Stimulated activated CD4-positive, alpha-beta T cell treated with anti-CD3 and anti-CD28 coated beads, Interleukin-15, amount 100 ng/mL, for 48 hours (primary cell): ENCODE measurements at places on chromosomes 7 and 10.
A peak's percentile ranks its signal among the peaks of the same experiment; 100 is the strongest.

DNA sequence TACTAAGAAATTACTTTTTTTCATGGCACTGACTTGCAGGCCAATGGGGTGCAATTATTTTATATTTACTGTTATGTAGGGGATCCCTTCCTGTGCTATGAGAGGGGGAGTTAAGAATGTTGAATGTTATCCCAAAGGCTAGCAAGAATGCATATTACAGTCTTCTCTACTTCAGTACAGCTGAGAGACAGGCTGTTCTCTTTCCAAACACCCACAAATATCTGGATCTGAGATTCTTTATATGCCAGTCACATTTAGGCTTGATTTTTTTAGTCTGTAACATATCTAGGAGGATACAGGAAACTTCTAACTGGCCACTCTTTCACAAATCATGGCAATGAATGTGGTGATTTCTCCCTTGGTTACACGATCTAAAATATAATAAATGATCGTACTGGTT is 266.4 kb upstream of the FZD8 start:
- DNase-seq: no peak

DNA sequence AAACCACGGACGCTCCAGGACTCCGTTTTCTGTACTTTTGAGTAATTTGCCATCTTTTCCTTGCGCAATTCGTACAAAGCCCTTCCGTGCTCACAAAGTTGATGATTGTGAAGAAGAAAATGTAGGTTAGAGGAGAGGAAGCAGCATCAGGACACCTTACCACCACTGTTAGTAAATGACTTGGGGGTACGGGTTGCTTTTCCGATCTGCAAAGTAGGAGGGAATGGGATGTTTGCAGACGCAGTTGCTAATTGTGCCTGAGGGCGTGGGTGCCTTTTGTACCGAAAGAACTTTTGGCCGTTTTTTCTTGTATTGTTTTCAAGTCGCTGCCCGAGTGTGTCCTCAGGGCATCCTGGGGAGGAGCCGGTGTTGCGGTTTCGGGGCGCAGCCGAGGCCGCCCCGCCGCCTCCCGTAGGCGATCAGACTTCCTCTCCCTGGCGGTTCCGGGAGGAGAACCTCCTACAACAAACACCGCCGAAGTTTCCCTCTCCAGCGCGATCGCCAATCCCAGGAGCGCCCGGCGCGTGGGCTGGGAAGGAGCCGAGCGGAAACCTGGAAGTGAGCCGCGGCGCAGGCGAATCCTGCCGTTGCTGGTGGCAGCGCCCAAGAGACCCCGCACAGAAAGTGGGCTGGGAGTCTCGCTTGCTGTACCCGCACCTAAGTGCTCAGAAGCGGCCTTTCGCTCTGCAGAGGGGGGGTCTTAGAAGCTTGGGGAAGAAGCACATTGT is 1.0 kb downstream of the PRR15 start:
- no peak for DNase-seq

DNA sequence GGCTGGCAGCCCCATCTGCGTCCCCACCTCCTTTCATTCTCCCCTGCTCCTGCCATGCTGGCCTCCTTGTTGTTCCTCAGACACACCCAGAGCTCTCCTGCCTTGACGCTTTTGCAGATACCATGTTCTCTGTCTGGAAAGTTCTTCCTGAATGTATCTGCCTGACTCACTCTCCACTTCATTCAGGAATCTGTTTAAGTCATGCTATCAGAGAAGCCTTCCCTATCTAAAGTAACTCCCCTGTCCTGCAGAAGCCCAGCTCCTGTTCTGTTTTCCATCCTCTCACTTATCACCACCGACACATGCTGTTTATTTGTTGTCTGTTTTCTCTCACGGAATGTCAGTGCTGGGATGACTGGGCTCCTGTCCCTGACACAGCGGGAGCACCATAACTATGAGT is 82.0 kb downstream of the AFAP1L2 start:
- DNase-seq: no peak

GRCh38 chr7:24730018-24730369 is 27.3 kb downstream of the GSDME start:
- no peak for DNase-seq

- DNase-seq: no peak
Observed at GRCh38 chr7:30466266-30466665, 12.3 kb downstream of the NOD1 start.

DNA sequence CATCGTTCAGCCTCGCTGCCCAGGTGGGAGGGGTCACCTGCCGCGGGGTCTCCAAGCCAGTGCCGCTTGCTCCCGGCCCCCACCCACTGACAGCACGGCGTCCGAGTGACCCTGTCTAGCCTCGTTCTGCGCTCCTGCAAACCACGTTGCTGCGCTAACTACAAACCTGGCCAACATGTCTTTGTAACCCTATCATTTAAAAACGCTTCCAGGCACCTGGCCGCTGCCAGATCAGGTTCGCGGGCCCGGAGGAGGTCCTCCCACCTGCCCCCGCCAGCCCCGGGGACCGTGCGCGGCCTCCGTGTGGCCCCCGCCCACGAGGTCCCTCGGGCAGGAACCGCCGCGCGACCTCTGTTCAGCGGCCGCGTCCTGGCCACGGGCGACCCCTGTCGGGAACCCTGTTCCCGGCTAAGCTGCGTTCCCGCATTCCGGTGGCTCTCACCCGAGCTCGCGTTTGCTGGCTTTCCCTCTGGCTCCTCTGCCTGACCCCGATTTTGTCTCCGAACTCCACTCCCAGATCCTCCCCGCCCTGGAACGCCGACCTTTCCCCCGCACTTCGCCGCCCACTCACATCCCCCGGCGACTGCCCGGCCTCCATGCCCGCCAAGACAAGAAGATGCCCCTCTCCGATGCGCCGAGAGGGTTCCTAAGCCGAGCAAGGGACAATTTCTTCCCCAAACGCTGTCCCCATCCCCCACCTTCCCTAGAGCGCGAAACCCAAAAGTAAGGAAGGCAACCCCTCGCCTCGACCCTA is 2.4 kb downstream of the SFMBT2 start:
- DNase-seq: peak; percentile 48

DNA sequence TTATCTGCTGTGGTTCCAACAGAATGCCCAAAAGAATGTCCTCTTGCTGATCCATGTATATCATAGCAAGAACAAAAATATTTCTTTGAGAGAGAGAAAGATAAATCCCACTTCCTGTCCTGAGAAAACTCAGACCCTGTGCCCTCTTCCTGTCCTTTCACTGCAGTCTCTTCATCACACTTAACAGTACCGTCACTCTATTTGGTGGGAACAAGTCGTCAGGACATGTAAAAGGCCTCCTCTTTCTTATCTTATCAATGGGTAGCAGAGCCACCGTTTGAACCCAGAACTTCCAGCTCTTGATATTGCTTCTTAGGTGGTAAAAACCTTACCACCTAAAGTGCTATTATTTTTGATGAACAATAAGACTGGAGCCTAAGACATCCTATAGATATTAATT is 43.9 kb downstream of the CHRM2 start:
- no peak for DNase-seq

DNA sequence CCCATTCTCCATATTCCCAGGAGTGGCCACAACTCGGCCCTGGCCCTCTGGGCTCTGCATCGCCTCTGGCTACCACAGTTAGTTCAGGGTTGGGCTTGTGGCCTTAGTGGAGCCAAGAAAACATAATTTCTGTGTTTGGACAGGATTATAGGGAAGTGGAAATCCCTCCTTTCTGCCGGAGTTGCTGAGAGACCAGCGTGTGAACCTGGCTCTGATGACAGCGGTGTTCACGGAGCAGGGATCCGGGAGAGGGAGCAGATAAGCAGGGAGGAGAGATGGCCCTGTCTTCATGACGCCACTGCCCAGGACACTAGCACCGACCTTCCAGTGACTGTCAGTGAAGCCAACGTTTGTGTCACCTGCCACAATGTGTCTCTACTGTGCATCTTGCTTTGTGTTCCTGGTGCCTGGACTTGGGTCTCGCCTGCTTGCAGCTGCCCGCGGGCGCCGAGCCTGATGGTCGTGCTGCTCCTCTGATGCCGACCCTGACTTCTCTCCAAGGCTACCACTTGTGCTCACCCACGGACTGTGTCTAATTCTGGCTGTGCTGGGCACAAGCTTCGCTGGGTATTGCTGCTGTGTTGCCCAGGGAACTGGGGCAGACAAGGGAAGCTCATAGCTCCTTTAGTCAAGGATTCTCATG is 67.0 kb upstream of the VIPR2 start:
- DNase-seq: no peak

DNA sequence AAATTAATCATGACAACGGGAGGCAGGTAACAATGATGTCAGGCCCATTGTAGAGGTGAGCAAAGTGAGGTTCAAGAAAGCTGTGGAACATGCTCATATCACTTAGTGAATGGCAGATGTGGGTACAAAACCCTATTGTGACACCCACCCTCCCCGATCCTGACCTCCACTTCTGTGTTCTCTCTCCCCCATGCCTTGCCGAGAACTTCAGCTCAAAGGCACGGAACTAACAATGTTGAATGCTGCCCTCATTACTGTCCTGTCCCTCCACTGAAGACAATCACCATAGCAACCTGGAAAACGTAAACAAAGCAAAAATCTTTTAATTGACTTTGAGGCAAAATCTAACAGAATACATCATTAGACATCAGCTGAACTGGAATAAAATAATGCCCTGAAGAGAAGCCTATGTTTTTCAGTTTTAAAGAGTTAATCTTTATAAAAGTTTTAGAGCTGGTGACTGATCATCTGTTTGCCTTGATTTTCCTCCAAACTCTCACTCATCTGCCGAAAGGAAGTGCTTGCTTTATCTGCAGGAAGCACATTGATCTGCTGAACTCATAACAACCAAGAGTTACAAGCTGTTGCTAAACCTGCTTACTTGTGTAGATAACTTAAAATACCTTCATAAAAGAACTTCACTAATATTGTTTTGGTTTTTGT is 133.6 kb downstream of the CUBN start:
- no peak for DNase-seq

- DNase-seq: no peak
Observed at GRCh38 chr10:129126982-129127381, 340.1 kb upstream of the MGMT start.

- DNase-seq: no peak
Observed at GRCh38 chr10:1488970-1489548, 248.3 kb downstream of the ADARB2 start.

- DNase-seq: no peak
Observed at GRCh38 chr10:517872-518475, 171.5 kb downstream of the DIP2C start.

DNA sequence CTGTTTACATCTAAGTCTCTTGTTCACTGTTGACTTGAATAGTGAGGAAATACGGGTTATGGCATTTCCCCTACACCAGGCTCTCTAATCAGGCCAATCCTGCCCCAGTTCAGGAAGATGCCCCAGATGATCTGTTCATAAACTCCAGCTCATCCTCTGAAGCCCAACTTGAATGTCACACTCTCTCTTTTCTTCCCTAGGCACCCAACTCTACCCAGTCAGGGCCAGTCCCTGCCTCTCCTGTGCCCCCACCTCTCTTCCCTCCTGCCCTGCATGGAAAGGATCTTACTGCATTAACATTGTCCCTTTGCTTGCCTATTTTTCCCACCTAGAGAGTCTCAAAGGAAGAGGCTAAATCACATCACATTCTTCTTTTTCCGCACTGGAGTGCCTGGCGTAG is 10.6 kb upstream of the TRPV6 start:
- DNase-seq: no peak

DNA sequence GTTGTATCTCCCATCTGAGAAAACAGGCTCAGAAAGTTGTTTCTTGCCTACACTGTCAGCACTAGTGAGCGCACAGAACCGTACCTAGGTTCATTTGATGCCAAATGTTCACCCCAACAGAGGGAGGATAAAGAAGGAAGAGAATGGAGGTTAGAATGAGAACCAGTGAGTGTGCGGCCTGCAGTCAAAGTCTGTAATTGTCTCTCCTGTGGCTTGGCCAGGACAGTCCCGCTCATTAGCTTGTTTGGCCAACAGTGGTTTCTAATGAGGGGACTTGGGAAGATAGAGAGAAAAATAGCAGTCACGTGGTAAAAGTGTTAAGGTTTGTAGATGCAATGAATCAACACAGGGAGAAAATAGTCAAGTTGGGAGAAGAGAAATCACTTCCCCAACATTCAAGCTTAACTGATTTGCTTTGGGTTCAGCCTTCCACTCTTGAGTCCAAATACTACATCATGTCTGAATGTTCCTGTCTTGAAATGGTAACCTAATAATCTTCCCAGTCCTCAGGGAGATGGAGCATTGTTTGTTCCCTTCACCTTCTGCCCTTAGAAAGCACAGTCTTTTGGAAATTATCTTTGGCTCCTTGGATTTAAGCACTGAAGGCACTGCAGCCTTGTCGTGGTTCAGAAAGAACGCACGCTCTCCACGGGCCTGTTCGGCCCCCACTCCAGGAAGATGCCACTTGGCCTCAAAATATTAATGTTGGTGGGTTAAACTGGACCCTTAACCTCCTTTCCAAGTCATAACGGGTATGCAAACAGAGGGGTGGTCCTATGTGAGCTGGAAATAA is 360.4 kb upstream of the ZNF32 start:
- DNase-seq: no peak

DNA sequence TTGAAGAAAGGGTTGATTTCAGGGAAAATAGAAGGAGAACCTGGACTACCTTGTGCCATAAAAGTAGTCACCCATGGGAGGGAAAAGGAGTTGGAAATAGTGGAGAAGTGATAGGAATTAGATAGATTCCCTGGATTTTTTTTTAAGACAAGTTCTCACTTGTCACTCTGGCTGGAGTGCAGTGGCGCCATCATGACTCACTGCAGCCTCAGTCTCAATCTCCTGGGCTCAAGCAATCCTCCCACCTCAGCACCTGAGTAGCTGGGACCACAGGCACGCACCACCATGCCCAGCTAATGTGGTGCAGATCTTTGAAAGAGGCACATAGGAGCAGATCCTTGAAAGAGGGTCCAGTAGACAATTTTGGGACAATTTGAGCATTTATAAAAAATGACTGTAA is 9.5 kb upstream of the BLNK start:
- no peak for DNase-seq

DNA sequence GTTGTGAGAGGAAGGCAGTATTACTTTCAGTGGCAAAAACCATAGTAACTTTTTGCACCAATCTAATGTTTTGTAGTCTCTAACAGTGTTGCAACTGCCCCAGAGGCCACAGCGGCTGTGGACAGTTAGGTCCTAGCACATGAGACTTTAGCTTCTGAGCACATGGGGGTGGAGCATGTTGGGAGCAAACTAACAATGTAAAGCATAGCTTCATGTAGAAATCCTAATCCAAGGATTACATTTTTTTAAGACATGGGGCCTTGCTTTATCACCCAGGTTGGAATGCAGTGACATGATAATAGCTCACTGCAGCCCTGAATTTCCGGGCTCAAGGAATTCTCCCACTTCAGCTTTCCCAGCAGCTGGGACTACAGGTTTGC is 49.0 kb downstream of the LAMB1 start:
- no peak for DNase-seq

- DNase-seq: no peak
Observed at GRCh38 chr10:8229153-8229552, 174.7 kb downstream of the GATA3 start.

- DNase-seq: no peak
Observed at GRCh38 chr7:127380479-127380878, 12.0 kb downstream of the ZNF800 start.

DNA sequence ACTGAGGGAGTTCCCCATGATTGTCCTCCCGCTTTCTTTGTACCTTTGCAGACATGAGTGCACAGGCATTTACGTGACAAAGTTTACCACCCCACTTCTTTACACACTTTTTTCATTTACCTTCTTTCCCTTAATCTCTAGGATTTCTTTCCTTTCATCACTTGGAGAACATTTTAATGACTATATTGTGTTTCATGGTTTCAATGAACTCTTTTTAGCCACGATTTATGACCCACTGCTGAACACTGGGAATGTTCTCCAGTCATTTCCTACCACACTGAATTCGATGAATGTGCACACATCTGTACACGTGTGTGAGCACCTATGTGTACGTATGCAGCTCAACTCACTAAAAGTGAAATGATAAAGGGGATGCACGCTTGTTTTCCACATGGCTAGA is 371.7 kb upstream of the IGFBP3 start:
- no peak for DNase-seq
